ENCODE measurements at places on chromosomes 1 and 21. TPM values are rescaled to one million over a fixed set of nuclear protein-coding genes. Genes with fewer than 3 reads are reported as not detected.

The NTMT2 gene
- total RNA-seq: 0.52 TPM

The MAEL gene
- 0.52 TPM for total RNA-seq

The DHCR24 gene
- 9.9 TPM for total RNA-seq

The FAM163A gene
- total RNA-seq: under 0.01 TPM

The GPR61 gene
- total RNA-seq: 0.52 TPM

The AIRE gene
- total RNA-seq: not detected

The LCE3D gene
- total RNA-seq: not detected

The FAM78B gene
- 1.0 TPM for total RNA-seq

The LRRC40 gene
- 13.6 TPM for total RNA-seq

The S100A5 gene
- total RNA-seq: not detected

The IGSF5 gene
- total RNA-seq: 0.52 TPM

The NCAM2 gene
- total RNA-seq: 6.8 TPM

The LMX1A gene
- total RNA-seq: 1.6 TPM

The CR1 gene
- 4.7 TPM for total RNA-seq

The PTPRC gene
- total RNA-seq: 15.7 TPM

The NRIP1 gene
- total RNA-seq: 58.5 TPM

The CDC73 gene
- total RNA-seq: 25.6 TPM

The ESPN gene
- 0.52 TPM for total RNA-seq

The COL8A2 gene
- total RNA-seq: 11.0 TPM

The LCE1C gene
- total RNA-seq: not detected

The PLPPR5 gene
- total RNA-seq: 1.6 TPM

The SMCP gene
- total RNA-seq: not detected

The LHX8 gene
- total RNA-seq: not detected

The APH1A gene
- total RNA-seq: 99.2 TPM

The S100A8 gene
- 67.3 TPM for total RNA-seq

The SYDE2 gene
- total RNA-seq: 5.2 TPM

The PLA2G2A gene
- not detected for total RNA-seq

The AQP10 gene
- not detected for total RNA-seq

The TGFB2 gene
- total RNA-seq: 50.6 TPM

The USH2A gene
- 0.52 TPM for total RNA-seq

The WNT3A gene
- total RNA-seq: not detected

The HJV gene
- 439 TPM for total RNA-seq

The C1orf53 gene
- not detected for total RNA-seq

The PIK3R3 gene
- total RNA-seq: 13.0 TPM

The CD53 gene
- total RNA-seq: 19.8 TPM

The LRRC53 gene
- not detected for total RNA-seq

The THEMIS2 gene
- total RNA-seq: 4.7 TPM

The SYT14 gene
- total RNA-seq: under 0.01 TPM

The AADACL3 gene
- not detected for total RNA-seq

The GBP5 gene
- 0.52 TPM for total RNA-seq

The SFN gene
- total RNA-seq: not detected

The MYBPH gene
- 27.7 TPM for total RNA-seq
